ENCODE measurements at places on chromosomes 6 and 20.

- DNase-seq, result no peak
Measured at GRCh38 chr6:4272996-4273395, 137.6 kb upstream of the ECI2 start.

GRCh38 chr6:140078561-140079125 is 704.2 kb upstream of the CITED2 start:
- no peak for DNase-seq

DNA sequence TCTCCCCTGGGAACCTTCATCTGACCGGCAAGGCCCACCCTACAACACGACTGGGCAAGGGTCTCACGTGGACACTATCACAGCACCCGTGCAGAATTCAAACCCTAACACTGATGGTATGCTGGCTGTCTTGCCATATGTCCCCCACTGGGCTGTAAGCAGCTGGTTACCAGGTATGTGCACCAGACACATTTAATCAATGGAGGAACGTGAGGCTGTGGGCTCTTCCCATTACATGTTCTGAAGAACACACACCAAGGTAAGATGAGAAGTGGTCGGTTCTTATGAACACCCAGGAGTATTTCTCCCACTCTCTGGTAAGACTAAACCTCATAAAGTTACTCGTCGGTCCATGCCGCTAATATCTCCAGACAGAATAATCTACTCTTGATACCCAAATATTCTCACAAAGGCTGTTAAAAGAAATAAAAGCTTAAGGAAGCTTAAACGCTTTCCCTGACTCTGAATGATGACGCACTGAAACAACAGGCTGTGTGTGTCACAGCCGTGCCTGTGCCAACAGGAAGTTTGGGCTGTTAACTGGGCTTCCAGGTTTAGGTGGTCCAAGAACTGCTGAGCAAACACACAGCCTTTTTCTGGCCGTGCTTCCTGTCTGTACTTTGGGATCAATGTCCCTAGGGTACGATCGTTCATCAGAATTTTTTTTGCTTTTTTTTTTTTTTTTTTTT is 75.3 kb downstream of the SLC23A2 start:
- DNase-seq, result no peak

DNA sequence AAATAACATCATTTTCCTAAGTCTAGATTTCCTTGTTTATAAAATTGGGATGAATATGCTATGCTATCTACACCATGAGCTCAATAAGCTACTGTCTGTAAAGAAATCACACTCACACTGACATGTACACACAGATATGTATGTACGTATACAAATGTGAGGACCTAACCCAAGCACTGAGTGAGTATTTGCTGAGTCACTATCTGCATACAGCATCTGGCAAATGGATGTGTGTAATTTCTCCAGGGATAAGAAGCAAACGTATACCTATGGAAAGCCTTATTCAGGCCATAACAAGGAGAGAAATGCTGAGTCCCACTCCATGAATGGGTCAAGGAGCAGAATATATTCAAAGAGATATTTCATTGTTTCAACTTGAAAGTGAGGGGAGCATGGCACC is 153.9 kb downstream of the LPA start:
- DNase-seq, result no peak

DNA sequence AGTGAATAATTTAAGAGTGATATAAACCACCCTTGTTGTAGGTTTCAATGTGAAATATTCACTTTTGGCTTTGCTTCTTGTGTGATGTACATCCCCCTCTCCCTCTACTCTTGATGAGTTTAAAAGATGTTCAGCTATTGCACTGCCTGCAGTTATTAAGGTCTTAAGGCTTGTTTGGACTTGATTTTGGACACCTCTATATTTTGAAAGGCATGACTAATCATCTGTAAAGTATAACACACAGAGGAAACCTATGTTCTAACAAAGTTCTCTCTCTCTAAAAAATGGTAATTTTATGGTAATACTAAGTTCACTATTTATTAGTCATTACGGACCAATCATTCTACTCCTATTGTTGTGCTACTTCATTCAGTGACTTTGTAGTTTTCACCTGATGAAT is 1719.9 kb downstream of the GRIK2 start:
- no peak for DNase-seq

GRCh38 chr20:54347166-54347833 is 128.1 kb upstream of the DOK5 start:
- DNase-seq, result no peak

- DNase-seq, result no peak
Measured at GRCh38 chr6:110620065-110620464, 143.7 kb upstream of the SLC22A16 start.

DNA sequence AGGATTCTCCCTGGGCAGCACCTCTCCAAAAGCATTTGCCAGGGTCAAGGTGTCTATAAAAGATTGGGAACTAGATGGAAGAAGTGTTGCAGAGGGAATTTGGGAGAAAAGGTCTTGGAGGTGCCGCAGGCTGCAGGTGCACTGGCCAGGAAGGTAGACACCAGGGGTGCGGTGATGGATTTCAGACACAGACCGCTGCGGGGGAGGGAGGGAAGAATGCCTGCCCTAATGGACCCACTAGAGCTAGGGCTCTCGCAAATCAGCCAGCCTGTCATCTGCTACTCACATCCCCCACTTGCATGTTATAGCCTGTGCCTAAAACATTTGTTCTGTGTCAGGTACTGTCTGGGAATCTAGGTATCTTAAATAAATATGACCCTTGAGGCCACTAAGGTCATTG is 193.6 kb upstream of the SLC24A3 start:
- DNase-seq, result no peak

DNA sequence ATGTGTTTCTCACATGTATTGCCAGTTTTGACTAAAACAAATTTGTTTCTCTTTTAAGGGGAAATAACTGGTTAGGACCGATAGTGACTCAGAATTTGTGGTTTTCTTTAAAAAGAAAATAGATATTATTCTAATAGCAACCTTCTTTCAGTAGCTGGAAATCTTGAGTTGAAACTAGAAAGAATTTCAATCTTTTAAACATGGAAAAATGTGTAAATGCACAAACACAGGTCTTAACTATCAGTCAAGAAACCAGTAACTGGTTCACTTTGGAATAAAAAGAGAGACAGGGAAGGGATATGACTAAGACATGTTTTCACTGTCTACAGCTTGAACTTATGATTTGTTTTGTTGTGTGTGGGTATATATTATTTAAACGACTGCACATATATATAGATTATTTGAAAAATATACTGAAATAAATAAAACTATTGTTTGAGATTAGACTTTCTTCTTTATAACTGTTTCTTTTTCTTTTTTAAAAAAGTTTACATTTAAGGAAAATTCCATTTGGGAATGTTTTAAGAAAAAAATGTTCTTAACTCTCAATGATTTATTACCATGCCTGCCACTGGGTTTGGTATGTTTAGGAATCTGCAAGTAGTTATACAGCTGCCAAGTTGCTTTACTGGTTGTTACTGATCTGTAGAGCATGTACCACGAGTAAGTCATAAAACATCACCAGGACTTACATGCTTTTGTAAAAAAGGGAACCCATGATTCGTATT is 753.3 kb upstream of the MARCKS start:
- no peak for DNase-seq

DNA sequence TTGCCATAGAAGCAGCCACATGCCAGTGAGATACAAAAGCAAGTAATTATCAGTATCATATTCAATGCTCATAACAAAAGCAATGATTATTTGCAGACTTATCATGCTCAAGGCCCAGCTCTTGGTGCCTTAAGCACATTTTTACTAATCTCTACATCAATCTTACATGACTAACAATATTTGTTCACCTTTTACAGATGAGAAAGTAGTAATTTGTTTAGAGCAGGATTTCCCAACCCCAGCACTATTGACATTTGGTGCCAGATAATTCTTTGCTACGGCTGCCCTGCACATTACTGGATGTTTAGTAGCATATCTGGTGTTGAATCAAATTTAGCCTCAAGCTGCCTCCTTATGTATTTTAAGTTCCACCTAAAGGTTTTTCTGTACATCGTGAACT is 19.0 kb upstream of the DOK5 start:
- no peak for DNase-seq

GRCh38 chr20:25295386-25296093 is 47.7 kb downstream of the PYGB start:
- DNase-seq, result no peak

DNA sequence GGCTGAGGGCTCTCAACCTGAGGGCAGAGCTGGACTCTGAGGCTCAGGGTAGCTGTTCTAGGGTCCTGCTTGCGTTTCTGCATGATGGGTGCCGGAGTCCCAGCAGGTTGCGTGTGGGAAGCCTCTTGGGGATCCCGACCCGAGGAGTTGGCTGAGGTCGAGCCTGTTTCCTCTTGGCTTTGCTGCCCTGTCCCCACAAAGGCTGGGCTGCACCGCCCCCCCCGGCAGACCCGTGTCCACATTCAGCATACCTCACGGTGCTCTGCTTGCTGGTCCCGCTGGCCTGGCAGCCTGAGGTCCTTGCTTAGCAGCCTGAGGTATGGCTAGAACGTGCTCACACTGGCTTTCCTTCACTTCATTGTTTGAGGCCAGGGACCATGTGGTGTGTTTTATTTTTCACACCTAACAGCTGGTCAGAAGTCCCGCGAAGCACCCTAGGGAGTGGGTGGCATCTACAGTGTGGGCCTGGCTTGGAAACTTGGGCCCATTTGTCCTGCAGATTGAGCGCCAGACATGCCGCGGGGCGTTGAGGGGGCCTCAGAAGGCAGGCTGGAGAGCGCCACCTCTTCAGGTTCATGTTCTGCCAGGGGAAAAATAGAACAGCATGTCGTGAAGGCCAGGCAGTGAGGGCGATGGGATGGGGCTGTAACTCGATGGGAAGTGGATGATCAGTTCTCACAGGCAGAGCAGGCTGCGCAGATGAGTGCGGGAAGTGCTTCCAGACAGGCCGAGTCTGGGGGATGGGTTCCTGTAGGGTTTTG is 9.5 kb downstream of the LSM14B start:
- DNase-seq, result no peak

GRCh38 chr6:156885562-156885961 is 108.4 kb downstream of the ARID1B start:
- no peak for DNase-seq

DNA sequence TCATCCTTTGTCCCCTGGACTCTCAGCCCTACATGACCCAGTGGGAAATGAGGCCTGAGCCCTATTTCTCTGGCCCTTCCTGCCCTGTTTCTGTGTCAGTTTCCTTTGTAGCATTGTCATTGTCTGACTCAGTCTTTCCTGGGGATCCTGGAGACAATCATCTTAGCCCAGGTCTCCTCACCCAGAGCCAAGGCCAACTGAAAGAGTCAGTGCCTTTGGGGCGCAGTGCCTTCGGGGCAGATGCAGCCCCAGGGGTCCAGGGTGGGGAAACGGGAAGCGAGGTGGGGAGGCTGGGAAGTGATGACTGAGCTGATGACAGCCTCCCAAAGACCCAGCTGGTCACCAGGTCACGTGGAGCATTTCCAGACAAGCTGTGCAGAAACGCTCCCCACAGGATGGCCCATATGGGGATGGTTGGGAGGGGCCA is 93.3 kb upstream of the SULF2 start:
- DNase-seq, result no peak

- no peak for DNase-seq
Measured at GRCh38 chr20:24438331-24438730, 31.1 kb upstream of the SYNDIG1 start.

DNA sequence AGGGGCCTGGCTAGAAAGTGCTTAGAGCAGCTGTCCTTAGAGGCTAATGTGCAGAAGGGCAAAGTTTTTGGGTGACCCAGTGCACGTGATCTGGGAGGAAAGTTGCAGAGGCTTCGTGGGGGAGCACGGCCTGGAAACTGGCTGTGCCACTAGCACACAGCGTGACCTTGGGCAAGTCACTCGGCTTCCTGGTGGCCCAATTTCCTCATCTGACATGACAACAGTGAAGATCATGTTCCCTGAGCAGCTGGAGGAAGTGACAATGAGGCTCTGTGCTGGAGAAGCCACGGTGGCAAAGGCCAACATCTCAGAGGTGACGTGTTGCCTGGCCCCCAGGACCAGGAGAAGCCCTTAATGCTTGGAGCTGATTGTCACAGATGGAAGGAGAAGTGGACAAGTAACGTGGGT is 99.5 kb downstream of the FOXC1 start:
- no peak for DNase-seq

DNA sequence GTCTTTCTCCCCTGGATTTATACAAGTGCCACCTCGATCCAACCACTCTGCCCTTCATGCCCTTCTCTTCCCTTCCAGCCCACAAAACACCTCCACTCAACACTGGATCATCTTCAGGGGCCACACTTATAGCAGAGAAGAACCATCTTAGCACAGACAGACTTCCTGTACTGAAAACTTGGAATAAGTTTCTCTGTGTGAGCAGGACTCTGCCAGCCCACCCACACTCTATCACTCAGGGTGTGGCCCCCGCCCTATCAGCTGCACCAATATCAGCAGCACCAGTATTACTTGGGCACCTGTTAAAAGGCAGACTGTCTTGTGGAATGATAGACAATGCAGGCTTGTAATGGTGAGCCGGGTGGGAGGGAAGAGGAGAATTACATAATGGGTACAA is 86.7 kb downstream of the SCML4 start:
- DNase-seq, result no peak

GRCh38 chr6:9540534-9541126 is 874.2 kb downstream of the TFAP2A start:
- DNase-seq, result no peak

DNA sequence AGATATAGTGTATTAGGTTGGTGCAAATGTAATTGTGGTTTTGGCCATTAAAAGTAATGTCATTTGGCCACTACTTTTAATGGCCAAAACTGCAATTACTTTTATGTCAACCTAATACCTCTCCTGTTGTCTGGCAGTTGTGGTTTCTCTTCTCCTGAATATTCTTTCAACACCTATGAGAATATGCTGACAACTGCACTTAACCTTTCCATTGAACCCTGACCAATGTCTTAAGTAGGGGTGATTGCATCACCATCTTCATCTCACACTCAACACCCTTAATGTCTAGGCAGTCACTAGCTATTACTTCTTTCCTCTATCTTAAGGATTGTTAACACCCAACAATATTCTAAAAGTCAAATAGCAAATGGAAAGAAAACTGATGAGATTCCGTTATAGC is 200.5 kb upstream of the HSF2 start:
- no peak for DNase-seq

- no peak for DNase-seq
Measured at GRCh38 chr6:5293692-5294091, 32.4 kb downstream of the FARS2 start.

- DNase-seq, result no peak
Measured at GRCh38 chr6:145745861-145746260, 10.5 kb upstream of the EPM2A start.

DNA sequence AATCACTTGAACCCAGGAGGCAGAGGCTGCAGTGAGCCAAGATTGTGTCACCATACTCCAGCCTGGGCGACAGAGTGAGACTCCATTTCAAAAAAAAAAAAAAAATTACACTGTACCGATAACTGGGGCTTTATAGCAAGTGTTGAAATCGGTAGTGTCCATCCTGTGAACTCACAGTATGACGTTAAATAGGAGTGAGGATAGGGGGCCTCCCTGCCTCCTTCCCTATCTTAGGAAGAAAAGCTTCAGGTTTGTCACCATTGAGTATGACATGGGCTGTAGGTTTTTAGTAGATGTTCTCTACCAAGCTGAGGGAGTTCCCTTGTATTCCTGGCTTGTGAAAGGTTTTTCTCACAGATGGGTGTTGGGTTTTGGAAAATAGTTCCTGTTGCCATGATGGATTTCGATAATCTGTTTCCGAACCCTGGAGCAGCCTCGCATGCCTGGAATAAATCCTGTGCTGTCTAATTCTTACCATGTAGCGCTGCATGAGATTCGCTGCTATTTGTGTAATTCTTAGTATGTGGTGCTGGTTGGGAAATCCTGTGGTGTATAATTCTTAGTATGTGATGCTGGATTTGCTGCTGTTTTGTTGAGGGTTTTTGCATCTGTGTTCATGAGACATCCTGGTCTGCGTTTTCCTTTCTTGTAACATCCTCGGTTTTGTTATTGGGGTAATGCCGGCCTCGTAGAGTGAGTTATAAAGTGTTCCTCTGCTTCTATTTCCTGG is 23.6 kb downstream of the NTSR1 start:
- no peak for DNase-seq

Data from stimulated activated CD4-positive, alpha-beta T cell treated with anti-CD3 and anti-CD28 coated beads, TNF-alpha, amount 100 ng/mL, for 4 hours (primary cell).